ENCODE measurements at places on chromosomes 13 and 19. TPM values are rescaled to one million over a fixed set of nuclear protein-coding genes. Genes with fewer than 3 reads are reported as not detected.

Gene SPACA4
- not detected for polyA plus RNA-seq

Gene MTIF3
- 78.0 TPM for polyA plus RNA-seq

Gene IL4I1
- 3.6 TPM for polyA plus RNA-seq

Gene SCN1B
- polyA plus RNA-seq: 1.0 TPM

Gene LEUTX
- polyA plus RNA-seq: not detected

Gene PLPP2
- polyA plus RNA-seq: 4.3 TPM

Gene ZNF677
- 43.2 TPM for polyA plus RNA-seq

Gene STARD13
- 23.5 TPM for polyA plus RNA-seq

Gene IGSF23
- polyA plus RNA-seq: 1.0 TPM

Gene REEP6
- polyA plus RNA-seq: 9.9 TPM

Gene STOML3
- polyA plus RNA-seq: not detected

Gene B3GLCT
- polyA plus RNA-seq: 19.8 TPM

Gene SCGB2B2
- polyA plus RNA-seq: 0.75 TPM

Gene SYCN
- polyA plus RNA-seq: not detected

Gene COMP
- polyA plus RNA-seq: 0.21 TPM

- no peak for DNase-seq
Observed at GRCh38 chr13:95335667-95336066, 34.4 kb upstream of the ABCC4 start.

DNA sequence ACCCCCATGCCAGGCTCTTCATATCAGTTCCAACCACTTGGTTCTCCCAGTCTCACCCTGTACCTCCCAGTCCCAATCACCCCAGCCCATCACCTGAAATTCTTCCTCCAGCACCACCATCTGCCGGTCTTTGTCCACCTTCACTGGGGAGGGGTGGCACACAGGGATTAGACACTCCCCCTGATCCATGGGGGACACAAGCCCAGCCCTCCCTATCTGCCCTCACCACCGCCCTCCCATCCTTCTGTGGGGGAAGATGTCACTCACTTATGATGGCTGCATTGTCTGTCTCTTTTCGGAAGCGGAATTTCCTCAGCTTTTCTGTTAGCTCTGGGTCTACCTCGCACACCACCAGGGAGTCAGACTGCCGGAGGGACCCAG is 685 bp downstream of the GMFG start:
- no peak for DNase-seq

GRCh38 chr19:19334063-19334988 is 13.7 kb downstream of the MAU2 start:
- no peak for DNase-seq

- DNase-seq: no peak
Observed at GRCh38 chr19:33813391-33814101, 16.9 kb downstream of the KCTD15 start.

- no peak for DNase-seq
Observed at GRCh38 chr19:39698535-39698934, 5.7 kb upstream of the LGALS14 start.

- DNase-seq: no peak
Observed at GRCh38 chr19:46126086-46126580, 1.6 kb upstream of the IGFL3 start.

GRCh38 chr19:39408392-39409207 is 2.0 kb downstream of the ZFP36 start:
- DNase-seq: no peak

GRCh38 chr13:42981853-42982252 is 10.2 kb downstream of the EPSTI1 start:
- DNase-seq: no peak

GRCh38 chr13:98507282-98507797 is 69.6 kb downstream of the STK24 start:
- DNase-seq: no peak

DNA sequence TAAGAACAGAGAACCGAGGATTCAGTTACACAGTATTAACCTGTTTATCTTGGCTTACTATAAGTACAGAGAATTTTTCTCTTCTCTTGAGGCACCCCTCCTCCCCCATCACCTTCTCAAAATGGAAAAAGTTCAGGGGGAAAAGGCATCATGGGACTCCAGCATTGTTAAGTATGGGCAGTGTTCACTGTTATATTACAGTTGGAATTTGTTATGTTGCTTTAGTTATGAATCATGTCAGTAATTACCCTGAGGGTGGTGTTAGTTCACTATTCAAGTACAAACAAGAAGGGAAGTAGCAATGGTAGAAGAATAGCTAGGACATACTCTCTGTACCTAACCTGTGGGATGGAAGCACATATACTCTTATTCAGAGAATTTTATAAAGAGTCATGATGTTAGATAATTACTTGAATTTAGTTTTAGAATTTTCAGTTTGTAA is 12.0 kb downstream of the LPAR6 start:
- no peak for DNase-seq

DNA sequence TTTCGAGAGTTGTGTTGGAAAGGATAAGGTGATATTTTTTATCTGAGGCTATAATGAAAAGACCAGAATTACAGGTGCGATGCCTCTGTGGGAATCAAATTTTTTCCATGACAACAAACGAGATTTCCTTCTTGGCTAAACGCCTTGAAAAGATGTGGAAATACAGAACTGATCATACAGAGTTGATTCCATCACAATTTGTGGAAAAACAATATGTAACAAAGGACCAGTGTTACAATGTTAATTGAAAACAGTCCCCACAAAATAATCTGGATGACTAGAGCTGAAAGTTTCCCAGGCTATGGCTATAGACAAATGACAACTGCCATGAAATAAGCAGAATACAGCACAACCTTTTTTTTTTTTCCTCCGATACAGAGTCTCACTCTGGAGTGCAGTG is 628.9 kb downstream of the DIAPH3 start:
- no peak for DNase-seq

DNA sequence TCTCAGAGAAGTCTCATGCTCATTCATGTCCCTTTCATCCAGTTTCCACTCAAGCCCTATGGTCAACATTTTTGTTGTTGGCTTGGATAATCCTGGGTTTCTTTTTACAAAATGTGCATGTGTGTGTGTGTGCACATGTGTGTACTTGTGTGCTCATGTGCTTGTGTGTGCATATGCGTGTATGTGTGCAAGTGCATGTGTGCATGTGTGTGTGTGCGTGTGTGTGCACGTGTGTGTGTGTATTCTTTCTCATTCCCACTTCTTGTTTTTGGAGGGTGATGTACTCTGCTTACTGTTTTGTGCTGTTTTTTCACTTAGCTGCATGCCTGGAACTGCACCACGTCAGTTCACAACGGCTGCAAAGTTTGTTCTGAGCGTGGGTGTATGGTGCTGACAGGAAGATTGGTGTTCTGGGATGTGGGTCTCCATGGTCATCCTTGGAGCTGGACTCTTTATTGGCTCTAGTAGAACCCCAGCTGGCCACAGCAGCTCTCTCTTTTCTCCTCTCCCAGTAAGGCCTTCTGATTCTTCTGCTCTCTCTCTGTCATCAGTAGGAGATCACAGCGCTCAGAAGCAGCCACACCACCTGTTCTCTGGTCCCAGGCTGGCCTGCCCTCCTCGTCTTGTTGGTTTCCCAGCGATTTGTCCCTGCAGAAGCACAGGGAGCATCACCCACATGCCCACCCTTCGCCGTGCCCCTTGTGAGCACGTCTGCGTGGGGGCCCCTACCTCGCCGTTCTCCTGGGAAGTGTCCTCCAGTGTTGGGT is 60.8 kb downstream of the SOX1 start:
- no peak for DNase-seq

- no peak for DNase-seq
Observed at GRCh38 chr13:92510416-92510815, 716.2 kb upstream of the GPC6 start.

DNA sequence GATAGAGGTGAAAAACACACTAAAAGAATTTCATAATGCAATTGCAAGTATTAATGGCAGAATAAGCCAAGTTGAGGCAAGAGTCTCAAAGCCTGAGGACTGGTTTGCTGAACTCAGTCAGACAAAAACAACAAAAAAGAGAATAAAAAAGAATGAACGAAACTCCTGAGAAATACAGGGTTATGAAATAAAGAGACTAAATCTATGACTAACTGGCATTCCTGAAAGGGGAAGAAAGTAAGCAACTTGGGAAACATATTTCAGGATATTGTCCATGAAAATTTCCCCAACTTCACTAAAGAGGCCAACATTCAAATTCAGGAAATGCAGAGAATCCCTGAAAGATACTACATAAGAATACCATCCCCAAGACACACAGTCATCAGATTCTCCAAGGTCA is 47.8 kb downstream of the UBL3 start:
- no peak for DNase-seq

DNA sequence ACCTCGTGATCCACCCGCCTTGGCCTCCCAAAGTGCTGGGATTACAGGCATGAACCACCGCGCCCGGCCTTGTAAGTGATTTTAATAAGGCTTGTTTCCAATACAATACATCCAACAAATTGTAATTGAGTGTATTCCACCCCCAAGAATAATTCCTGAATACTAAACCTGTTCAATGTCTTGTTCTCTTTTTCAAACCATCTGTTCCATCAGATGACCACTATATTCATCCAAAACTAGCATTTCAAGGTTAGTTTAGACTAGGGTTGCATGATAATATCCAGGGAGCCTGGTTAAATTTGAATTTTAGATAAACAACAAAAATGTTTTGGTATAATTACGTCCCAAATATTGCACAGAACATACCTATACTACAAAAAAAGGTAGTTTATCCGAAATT is 135.4 kb upstream of the WASF3 start:
- DNase-seq: no peak

GRCh38 chr13:25616674-25617073 is 244.9 kb downstream of the ATP8A2 start:
- no peak for DNase-seq

DNA sequence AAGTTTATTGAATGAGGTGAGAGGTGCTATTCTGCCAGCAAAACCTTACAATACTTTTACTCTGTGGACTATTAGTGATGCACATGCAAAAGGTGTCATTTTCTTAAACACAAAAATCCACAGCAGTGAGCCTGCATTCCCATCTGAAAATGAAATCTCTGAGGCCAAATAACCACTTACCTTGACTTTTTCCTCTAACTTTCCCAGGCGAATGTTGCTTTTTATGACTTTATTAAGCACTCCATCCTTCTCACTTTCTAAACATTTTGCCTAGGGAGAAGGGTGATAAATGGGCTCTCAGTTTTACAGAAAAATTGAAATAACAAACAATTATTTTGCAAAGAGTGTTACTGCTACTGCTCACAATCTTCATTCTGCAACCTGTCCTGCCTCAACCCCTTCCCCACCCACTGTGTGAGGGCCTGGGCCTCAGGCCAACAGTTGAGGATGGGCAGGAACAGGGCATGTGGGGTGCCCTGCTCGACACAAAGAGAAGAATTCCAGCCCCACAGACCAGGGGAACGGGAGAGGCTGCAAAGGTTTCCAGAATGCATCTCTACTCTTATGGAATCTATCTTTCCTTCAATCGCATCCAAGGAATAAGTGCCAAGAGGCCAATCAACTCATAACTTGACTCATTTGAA is 18.1 kb upstream of the SLC7A9 start:
- no peak for DNase-seq
